ENCODE measurements at places on chromosomes 2 and 18. TPM values are rescaled to one million over a fixed set of nuclear protein-coding genes. Genes with fewer than 3 reads are reported as not detected.

- no peak for DNase-seq
These were observed 51.0 kb downstream of the PPP4R1 start for GRCh38 chr18:9563331-9563730.

- no peak for DNase-seq
These were observed 144.3 kb downstream of the TFCP2L1 start for GRCh38 chr2:121140734-121141133.

- peak; percentile 88 for DNase-seq
These were observed 779 bp upstream of the TRIB2 start for GRCh38 chr2:12716032-12716281.

The DSC3 gene
- 39.7 TPM for total RNA-seq

DNA sequence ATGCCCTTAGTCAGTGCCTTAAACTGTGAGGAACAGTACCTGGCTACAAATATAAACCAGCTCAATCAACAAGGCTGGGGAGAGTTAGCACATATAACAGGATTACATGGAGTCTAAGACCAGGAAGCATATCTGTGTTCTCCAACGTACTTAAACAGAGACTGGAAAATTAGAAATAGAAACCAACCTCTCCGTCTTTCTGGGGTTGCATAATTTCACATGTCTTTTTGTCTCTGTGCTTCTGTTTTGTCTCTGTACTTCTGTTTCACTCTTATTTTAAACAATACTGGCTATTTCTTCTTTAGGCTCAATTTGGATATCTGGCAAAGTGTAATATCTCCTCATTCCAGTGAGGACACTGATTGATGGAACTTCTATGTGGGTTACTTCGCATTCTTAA lies 749.0 kb upstream of the ZEB2 start:
- no peak for DNase-seq

The AOX1 gene
- total RNA-seq: 7.7 TPM

The COL6A3 gene
- 158 TPM for total RNA-seq

- DNase-seq: no peak
These were observed 29.0 kb upstream of the SCYGR1 start for GRCh38 chr2:227416701-227417100.

DNA sequence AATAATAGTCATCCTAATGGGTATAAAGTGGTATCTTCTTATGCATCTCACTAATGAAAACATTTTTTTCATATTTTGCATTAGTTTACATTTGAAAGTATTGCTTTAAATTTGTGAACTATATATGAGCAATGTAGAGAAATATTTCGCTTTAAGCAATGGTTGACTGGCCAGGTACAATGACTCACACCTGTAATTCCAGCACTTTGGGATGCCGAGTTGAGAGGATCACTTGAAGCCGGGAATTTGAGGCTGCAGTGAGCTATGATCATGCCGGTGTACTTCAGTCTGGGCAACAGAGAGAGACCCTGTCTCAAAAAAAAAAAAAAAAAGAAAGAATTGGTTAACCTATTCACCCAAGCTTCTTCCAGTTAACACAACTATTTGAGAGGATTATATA lies 15.1 kb downstream of the ZCCHC2 start:
- DNase-seq: no peak

GRCh38 chr2:112960230-112960825 lies 17.5 kb upstream of the IL36G start:
- DNase-seq: no peak

DNA sequence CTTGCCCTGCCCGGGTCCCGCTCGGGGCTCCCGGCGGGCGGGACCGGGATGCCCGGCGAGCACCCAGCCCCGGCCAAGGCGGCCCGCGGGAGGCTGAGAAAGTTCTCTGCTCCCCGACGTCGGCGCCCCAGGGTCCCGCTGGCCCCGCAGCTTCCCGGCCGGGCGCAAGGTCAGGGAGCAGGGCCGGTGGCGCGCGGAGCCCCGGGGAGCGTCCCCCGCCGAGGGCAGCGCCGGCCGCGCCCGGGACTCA lies 331 bp downstream of the SERPINE2 start:
- DNase-seq: no peak

The FAP gene
- total RNA-seq: 44.5 TPM

DNA sequence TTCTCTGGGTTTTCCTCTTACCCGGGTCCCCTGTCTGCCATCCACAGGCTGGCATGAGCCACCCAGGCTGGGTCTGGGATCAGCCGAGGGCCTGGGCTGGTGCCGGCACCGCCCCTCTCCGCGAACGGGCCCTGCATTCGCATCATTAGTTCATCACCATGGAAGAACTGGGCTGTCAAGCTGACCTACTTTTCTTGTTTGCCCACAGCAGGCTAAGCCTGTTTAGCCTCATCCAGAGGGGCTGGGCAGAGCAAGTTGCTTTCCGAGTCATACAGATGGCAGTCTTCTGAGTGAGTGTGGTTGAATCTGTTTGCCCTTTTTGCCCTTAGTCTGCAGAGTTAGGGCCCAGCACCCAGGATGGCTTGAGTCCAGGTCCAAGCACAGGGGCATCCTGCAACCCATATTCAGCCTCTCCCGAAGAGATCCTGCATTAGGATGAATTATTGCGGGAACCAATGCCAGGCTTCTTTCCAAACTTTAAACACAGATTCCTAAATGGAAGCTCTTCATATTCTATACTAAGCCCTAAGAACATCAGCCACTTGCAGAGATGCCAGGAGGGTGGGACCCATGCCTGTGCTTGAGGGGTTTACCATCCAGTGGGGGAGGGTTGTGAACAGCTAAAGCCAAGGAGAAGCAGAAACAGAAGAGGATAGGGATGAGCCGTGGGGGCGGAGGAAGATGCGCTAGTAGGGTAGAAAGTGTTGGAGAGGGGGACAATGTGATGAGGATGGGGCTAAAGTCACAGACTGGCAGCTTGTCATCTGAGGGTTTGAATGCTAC lies 68.0 kb downstream of the NPAS2 start:
- DNase-seq: no peak

The SERPINE2 gene
- total RNA-seq: 153 TPM

GRCh38 chr18:79400091-79400590 lies 4.4 kb downstream of the NFATC1 start:
- DNase-seq: peak; percentile 71

The TCF23 gene
- total RNA-seq: not detected

Data from hepatocyte (in vitro differentiated cells).